HFFc6 (cell line): ENCODE measurements at places on chromosomes 11 and 22. TPM values are rescaled to one million over a fixed set of nuclear protein-coding genes. Genes with fewer than 3 reads are reported as not detected.
A peak's percentile ranks its signal among the peaks of the same experiment; 100 is the strongest.

GRCh38 chr11:33704240-33705002, 3.8 kb upstream of the C11orf91 start:
- H3K27ac ChIP-seq = peak overlapping the region; percentile 79
- no peak for DNase-seq
- H3K4me3 ChIP-seq = peak overlapping the region; percentile 17; the same call in 1 of the 2 replicates
- peaks cover 5% of the 10 kb centered on the region for H3K27me3 ChIP-seq
- peaks cover 91% of the 10 kb centered on the region for H3K4me1 ChIP-seq

DNA sequence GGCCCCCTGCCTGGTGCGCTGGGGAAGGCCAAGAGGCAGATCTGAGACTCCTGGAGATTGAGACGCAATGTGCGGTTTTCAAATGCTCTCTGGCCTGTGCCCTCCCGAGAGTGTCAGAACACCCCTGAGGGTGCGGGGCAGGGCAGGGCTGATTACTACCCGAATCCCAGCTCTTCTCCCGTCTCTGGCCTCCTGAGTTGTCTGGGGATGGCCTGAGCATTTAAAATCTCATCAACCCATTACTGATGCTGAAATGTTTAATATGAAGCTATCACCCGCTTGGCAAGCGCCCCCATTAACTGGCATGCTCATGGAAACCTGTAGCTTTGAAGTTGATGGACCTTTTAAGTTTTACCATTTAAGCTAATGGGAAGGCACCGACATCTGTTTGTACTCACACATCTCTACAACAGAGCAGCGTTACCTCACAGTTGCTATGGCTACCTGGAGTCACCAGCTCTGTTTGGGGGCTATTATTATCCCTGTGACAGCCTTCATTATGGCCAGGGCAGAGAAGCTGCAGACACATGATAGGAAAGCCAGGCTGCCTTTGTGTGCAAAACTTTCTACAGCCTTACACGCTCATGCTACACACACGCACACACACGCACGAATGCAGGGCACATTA, 3.6 kb upstream of the MB start:
- no peak overlapping the region for H3K4me3 ChIP-seq
- peaks cover 6% of the 10 kb centered on the region for H3K27me3 ChIP-seq
- H3K4me1 ChIP-seq = peaks cover 12% of the 10 kb centered on the region
- no peak overlapping the region for H3K27ac ChIP-seq
- DNase-seq = peak; percentile 58

GRCh38 chr11:32792111-32792947, 2.1 kb downstream of the CCDC73 start:
- H3K27ac ChIP-seq = no peak overlapping the region
- H3K4me3 ChIP-seq = no peak overlapping the region
- peaks cover 9% of the 10 kb centered on the region; the same call in 1 of the 2 replicates for H3K4me1 ChIP-seq
- no peaks in the 10 kb centered on the region for H3K36me3 ChIP-seq

DNA sequence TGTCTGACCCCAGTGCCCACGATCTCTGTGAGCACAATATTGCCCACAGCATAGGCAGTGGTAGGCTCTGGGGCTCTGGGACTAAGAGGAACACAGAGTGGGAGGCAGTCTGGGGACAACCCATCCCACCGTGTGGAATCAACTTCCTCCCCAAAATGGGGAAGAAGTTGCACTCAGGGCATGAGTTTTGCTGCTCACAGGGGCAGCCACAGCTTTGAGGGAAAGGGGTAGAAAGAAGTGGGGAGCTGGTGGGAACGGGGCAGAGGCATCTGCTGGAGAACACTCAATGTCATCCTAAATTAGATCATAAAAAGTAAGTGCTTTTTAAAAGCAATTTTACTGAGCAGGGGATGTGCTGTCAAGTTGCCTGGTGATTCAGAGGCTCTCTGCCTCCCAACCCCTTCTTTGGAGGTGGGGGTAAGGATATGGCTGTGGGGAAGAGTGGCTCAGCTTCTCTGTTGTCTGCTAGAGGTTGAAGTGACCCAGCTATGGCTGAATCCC, 233.8 kb upstream of the NCAM1 start:
- no peaks in the 10 kb centered on the region for H3K4me1 ChIP-seq
- H3K27ac ChIP-seq = no peak overlapping the region
- no peak for DNase-seq
- 0 out of 2 replicates have a peak, but pooled peaks cover 3% of the 10 kb centered on the region for H3K36me3 ChIP-seq
- H3K27me3 ChIP-seq = peaks cover 1% of the 10 kb centered on the region; the same call in 1 of the 2 replicates
- H3K4me3 ChIP-seq = no peak overlapping the region

- DNase-seq = no peak
- peaks cover 19% of the 10 kb centered on the region for H3K27me3 ChIP-seq
- no peak overlapping the region; the same call in 1 of the 2 replicates for H3K27ac ChIP-seq
- H3K4me3 ChIP-seq = peak overlapping the region; percentile 54
- peaks cover 15% of the 10 kb centered on the region for H3K4me1 ChIP-seq
Observed at GRCh38 chr11:120565466-120566155, 54.1 kb downstream of the GRIK4 start.

DNA sequence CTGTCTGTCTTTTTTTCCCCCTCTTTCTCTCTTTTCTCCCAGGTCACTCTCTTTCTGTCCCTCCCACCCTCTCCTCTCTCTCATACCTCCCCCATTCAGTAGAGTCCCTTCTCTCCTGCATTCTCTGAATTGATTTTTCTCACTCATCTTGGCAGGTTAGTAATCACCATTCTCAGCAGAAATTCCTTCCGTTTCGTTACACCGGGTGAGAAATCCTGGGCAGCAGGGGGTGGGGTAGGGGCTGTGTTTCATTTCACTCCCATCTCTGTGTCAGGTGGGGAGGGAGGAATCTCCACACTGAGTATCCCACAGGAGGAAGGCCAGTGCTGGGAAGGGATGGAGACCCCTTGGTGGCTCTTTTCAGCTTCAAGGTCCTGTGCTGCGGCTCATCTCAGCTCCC, 253.5 kb downstream of the MIAT start:
- H3K4me1 ChIP-seq = no peaks in the 10 kb centered on the region
- no peak overlapping the region for H3K4me3 ChIP-seq
- H3K27me3 ChIP-seq = peaks cover 49% of the 10 kb centered on the region
- DNase-seq = no peak
- H3K27ac ChIP-seq = no peak overlapping the region
- no peaks in the 10 kb centered on the region for H3K36me3 ChIP-seq

- no peak for DNase-seq
- H3K27me3 ChIP-seq = peaks cover 2% of the 10 kb centered on the region; the same call in 1 of the 2 replicates
- H3K4me3 ChIP-seq = peak overlapping the region; percentile 9
- peaks cover 76% of the 10 kb centered on the region for H3K4me1 ChIP-seq
- H3K27ac ChIP-seq = no peak overlapping the region
Observed at GRCh38 chr11:88414385-88414861, 76.9 kb upstream of the CTSC start.

DNA sequence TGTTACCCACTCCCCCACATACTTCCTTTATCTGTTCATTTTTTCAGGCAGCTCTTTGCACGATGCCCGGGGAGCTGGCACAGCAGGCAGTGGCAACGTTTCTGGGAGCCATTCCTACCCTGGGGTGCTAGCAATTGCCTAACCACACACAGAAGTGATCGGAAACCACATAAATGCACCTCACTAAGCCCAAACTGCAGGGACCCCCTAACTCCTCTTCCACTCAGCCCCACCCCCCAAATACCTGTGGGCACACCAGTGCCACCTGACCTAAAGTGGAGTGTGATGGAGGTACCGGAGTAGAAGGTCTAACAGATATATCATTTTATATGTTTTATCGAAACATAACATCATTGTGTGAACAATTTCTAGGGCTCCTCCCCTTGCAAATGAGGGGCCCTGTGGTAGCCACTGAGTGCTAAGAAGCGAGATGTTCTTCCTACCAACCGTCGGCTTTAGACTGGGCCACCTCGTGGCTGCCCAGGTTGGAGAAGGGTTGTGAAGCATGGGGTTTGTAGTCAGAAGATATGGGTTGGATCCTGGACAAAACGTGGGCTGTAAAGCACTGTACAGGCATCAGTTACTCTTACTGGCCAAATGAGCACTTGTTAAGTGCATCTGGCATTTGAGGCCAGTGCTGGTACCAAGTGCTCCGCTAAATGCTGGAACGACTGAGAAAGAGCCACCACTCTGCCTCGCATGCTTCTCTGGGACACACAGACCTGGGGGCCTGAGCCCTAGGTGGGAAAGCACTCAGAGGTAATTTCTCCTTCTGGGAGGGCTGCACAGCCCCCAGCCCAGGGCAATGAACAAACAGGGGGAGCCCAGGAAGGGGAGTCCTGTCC, 2.8 kb downstream of the MRGPRD start:
- H3K27me3 ChIP-seq = peaks cover 34% of the 10 kb centered on the region
- H3K27ac ChIP-seq = no peak overlapping the region
- no peak for DNase-seq
- H3K4me1 ChIP-seq = peaks cover 6% of the 10 kb centered on the region
- no peak overlapping the region for H3K4me3 ChIP-seq

DNA sequence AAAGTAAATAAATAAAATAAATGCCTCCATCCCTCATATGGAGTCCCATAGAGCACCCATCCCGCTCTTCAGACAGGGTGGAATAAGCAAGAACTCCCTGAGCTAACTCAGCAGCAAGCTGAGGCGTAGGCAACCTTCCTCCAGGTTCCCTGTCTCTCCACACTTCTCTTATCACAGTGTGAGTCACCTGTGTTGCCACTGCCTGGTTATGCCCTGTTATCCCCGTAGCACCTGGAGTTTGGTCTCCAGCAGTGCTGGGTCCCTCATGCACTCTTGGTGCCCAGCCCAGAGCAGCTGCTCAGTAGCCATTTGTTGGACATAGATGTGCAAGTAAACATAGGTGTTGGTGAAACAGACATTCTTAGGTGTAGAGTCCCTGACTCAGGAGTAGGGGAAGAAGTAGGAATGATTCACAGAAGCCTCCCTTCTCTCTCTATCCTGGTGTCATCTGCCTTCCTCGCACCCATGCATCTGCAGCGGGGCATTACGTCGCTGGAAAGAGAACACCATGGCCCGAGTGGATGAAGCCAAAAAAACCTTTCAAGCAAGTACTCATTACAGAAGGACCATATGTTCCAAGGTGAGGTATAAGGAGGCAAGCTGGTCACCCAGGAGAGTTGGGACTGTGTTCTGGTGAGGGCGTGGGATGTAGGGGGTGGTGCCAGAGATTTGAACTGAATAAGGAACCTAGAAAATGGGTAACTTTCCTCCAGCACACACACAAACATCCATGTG, 56.0 kb downstream of the PISD start:
- peaks cover 19% of the 10 kb centered on the region for H3K4me1 ChIP-seq
- no peak overlapping the region for H3K27ac ChIP-seq
- no peak for DNase-seq
- H3K27me3 ChIP-seq = peaks cover 1% of the 10 kb centered on the region
- H3K4me3 ChIP-seq = no peak overlapping the region
- no peaks in the 10 kb centered on the region for H3K36me3 ChIP-seq

DNA sequence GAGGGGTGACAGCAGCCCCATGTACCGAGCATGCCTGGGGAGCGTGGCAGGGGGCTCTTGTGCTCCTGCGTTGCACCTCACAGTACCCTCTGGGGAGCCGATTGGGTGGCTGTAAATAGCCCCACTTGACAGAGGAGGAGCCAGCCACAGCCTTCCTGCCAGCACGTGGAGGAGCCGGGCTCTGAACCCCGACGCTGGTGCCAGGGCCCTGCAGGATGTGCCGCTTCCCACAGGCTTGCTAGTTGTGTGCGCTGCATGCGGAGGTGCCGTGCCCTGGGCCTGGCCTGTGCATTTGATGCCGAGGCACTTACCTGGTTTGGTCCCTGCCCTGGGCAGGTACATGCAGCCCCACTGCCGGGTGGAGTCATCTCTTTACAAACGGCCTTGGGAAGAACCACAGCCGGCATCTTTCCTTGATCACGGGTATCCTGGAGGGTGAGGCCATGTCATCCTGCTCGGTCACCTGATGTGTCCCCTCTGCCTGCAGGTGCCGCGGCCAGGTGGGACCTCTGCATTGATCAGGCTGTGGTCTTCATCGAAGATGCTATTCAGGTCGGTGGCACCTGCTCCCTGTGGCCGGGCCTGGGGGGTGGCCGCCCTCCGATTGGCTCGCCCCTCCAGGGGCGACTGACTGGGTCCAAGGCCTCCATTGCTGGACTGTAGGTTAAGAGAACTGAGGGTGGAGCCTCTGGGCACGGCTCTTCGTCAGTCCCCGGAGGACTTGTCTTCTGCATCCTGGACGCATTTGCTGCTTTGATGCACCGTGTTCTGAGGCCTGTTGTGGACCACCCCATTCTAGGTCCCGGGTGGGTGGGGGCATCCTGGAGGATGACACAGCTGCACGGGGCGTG, 5.0 kb downstream of the TPCN2 start:
- no peak overlapping the region for H3K27ac ChIP-seq
- no peak for DNase-seq
- no peaks in the 10 kb centered on the region for H3K36me3 ChIP-seq
- peaks cover 4% of the 10 kb centered on the region; the same call in 1 of the 2 replicates for H3K27me3 ChIP-seq

- H3K4me1 ChIP-seq = no peaks in the 10 kb centered on the region
- H3K36me3 ChIP-seq = no peaks in the 10 kb centered on the region
- H3K27me3 ChIP-seq = peaks cover 5% of the 10 kb centered on the region
- DNase-seq = no peak
Observed at GRCh38 chr11:110883256-110883655, 171.0 kb upstream of the ARHGAP20 start.

DNA sequence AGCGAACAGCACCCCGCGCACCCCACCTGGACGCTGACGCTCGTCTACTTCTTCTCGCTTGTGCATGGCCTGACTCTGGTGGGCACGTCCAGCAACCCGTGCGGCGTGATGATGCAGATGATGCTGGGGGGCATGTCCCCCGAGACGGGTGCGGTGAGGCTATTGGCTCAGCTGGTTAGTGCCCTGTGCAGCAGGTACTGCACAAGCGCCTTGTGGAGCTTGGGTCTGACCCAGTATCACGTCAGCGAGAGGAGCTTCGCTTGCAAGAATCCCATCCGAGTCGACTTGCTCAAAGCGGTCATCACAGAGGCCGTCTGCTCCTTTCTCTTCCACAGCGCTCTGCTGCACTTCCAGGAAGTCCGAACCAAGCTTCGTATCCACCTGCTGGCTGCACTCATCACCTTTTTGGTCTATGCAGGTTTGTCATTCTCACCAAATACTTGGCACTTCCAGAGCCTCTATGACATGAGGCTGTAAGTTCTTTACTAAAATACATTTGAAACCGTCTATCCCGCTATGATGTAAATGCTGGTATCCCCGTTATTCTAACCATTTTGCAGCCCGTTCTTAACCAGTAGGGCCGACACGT, 535 bp downstream of the AQP11 start:
- H3K4me3 ChIP-seq = peak overlapping the region; percentile 92
- H3K27ac ChIP-seq = peak overlapping the region; percentile 71
- peak; percentile 19 for DNase-seq
- peaks cover 3% of the 10 kb centered on the region for H3K27me3 ChIP-seq

GRCh38 chr11:75241906-75242644, 1.5 kb downstream of the TPBGL start:
- no peaks in the 10 kb centered on the region for H3K36me3 ChIP-seq
- H3K4me1 ChIP-seq = no peaks in the 10 kb centered on the region
- DNase-seq = no peak

The OR52E8 gene
- not detected in 3 replicates for total RNA-seq

The OR2AT4 gene
- total RNA-seq = not detected in 3 replicates

The FOSL1 gene
- 159 and 275 TPM in 2 replicates for total RNA-seq

The BTBD18 gene
- not detected in 3 replicates for total RNA-seq
